ENCODE measurements at places on chromosomes 1 and 21.

- DNase-seq: no peak
Observed at GRCh38 chr1:46948629-46949416, 7.5 kb upstream of the CYP4A11 start.

DNA sequence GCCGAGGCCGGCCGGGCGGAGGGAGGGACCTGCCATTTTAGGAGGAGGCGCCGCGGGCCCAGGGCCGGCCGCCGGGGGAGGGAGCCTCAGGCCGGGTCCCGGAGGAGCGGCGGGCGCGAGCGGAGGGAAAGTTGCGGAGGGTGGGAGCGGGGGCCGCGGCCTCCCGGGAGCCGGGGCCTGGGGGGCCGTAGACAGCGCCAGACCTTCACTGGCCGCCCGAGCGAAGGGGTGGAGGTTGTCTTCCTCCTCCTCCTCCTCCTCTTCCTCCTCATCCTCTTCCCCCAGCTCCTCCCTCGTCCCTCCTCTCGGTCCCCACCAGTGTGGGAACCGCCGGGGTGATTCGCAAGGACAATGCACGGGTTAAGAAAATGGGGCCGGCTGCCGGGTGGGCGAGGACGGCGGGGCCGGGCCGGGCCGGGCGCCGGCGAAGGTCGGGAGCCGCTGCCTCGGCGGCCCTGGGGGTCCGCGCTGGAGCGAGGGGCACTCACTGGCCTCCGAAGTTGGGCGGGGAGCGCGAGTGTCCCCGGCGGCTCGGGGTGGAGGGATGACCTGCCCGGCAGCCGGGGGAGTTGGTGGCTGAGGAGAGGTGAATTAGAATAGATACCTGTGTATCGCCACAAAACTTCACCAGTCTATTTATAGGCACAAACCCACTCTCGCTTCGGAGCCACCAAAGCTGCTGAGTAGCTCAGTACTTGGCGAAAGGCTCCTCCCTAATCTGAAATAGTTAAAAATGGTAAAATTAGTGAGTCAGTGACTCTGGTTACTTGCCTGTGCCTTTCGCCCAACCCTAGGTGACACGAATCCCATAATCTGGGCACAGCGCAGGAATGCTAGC, 1.3 kb downstream of the DYRK1A start:
- no peak for DNase-seq

DNA sequence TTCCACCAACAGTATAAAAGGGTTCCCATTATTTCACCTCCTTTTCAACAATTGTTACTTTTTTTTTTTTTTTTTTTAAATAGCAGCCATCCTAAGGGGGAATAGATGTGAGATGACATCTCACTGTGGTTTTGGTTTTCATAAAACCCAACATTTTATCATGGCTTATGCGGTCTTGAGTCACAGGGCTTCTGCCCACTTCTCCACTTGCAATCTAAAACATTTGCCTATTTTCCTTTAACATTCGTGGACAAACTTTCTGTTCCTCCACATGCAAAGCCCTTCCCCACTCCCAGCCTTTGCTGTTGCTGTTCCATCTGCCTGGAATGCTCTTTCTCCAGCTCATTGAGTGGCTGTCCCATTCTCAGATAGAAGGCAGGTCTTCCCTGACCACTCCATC, 239.7 kb upstream of the KCNK2 start:
- DNase-seq: no peak

DNA sequence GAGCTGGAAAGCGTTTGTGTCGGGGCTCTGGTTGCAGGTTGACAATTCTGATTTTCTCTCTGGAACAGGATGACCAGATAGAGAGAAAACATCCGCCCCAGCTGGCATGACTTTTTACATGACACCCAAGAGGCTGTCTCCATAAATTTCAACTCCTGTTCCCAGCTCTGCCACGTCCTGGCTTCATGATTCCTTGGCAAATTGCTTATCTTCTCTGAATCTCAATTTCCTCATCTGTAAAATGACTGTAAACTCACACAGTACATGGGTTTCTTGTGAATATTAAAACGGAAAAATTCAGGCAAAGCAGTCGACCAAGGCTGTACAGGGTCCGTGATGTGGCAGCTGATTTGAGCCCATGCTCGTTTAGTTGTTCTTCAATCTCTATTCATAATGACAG, 572.7 kb downstream of the AJAP1 start:
- no peak for DNase-seq

DNA sequence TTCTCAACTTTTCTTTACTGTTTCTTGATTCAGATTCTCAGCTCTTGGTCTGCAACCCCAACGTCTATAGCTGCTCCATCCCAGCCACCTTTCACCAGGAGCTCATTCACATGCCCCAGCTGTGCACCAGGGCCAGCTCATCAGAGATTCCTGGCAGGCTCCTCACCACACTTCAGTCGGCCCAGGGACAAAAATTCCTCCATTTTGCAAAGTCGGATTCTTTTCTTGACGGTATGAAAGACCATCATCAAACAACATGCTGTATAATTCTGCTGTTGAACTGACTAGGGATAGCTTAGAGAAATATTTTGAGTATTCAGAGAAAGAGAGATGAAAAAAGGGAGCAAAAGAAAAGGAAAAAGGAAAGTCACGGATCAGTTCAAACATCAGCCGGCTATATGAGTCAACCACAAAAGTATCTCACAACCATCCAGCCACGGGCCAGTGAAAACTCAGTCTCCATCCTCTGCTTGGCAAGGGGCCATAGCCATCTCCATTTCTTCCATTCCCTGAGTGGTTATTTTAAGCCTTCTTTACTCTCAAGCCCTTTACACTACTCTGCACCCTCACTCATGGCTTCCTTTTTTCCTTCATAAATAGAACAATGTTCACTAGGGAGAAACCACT, 14.1 kb downstream of the DNASE2B start:
- no peak for DNase-seq

- no peak for DNase-seq
Observed at GRCh38 chr1:168235548-168235885, 9.7 kb downstream of the SFT2D2 start.

- no peak for DNase-seq
Observed at GRCh38 chr1:2890221-2890850, 88.8 kb upstream of the TTC34 start.

DNA sequence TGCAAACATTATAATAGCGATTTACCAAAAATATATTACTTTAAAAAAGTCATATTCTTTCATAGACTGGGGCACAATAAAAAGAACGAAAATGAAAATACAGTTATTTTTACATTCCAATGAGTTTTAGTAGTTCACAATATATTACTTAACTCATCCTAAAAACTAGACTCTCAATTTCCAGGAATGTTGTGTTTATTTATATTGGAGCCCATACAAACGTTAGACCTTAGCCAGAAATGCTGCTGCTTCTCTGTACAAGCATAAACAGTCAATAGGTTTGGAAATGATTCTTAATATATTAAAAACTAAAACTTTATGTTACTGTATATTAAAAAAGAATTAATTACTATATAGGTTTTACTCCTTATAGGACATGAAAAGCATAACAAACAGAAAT, 302.3 kb downstream of the BRINP3 start:
- DNase-seq: no peak

- no peak for DNase-seq
Observed at GRCh38 chr21:15601390-15601789, 128.4 kb upstream of the USP25 start.

- no peak for DNase-seq
Observed at GRCh38 chr1:162040657-162041056, 17.0 kb upstream of the OLFML2B start.

- DNase-seq: no peak
Observed at GRCh38 chr1:174956976-174957375, 42.8 kb upstream of the CACYBP start.
